ENCODE measurements at places on chromosomes 4 and X.

DNA sequence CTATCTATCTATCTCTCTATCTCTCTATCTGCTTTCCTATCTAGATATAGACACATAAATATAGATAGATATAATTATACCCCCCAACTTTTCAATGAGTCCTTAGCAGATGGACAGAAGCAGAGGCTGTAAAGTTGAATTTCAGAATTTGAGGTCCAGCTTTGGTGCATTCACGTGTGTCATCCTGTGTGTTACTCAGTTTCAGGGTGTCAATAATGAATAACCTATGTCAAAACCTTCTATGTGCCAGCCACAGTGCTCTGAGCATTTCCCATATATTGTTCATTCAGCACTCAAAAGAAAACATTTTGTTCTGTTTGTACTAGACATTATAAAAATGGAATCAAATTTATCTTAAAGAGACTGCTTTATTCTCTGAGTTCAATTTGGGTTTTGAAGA, 310.0 kb downstream of the ARHGAP24 start:
- no peak for DNase-seq

GRCh38 chrX:146363919-146364318, 445.7 kb upstream of the CXorf51B start:
- DNase-seq, result no peak

DNA sequence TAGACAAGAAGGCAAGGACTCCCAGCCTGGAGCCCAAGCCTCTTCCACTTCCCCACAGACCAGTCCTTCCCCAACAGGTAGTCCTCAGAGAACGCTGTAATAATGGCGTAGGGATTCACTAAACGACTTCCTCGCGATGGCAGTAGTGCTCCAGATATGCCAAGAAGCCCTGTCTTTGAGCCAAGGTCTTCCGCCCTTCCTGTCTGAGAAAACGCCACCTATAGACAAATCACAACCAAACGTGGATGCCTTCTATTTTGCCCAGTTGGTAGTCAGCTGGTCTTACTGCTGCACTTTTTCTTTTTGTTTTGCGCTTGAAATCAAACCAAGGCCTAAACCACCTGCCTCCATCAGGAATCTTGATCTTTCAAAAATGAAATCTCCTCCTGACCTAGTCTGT, 203.3 kb downstream of the OR13H1 start:
- no peak for DNase-seq

- peak; percentile 88 for DNase-seq
These were observed 13.0 kb downstream of the EXOC1 start for GRCh38 chr4:55866290-55866907.

GRCh38 chr4:85127653-85128052, 161.2 kb upstream of the WDFY3 start:
- DNase-seq, result no peak

DNA sequence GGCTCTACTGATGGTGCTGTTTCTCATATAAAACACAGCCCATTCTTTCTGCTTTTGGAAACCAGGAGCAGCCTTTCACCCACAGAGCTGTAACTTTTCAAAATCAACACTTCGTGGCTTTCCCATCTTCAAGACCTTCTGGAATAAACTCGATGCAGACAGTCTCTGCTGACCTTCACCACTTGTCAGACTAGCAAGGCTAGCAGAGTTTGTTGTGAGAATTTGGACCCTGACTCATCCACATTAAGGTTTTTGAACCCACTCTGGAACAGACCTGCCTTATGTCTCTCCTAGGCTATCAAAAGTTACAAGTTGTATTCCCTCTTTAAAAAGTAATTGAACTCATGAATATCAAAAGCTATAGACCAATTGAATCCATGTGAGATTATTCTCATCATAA, 88.6 kb downstream of the MAML3 start:
- DNase-seq, result no peak

GRCh38 chrX:71195964-71196649, 26.9 kb upstream of the GJB1 start:
- peak; percentile 8 for DNase-seq

DNA sequence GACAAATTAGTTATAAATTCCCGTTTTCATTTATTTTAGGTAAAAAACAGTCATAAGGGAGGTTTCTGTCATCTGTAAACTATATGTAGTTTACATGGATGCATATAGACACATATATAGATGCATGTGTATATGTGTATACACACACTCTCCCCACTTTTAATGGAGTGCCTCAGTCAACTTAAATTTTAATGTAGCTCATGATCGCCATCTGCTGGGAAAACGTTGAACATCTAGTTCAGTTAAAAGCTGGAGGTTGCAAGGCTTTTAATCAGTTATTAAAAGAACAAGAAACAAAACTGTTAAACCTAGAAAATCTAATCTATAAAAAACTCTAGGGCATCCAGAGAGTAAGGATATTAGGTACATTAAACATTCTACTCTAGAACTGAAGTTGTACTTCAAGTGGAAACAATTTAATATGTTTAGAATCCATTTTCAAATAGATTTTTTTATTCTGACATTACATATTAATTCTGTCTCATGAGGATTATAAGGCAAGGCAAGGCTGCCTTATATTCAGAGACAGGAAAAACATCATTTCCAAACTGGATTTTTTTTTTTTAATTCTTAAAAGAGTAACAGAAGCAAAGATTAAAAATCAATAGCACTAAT, 122.6 kb downstream of the SHISA3 start:
- DNase-seq, result peak; percentile 41

- no peak for DNase-seq
These were observed 32.8 kb upstream of the SGMS2 start for GRCh38 chr4:107791902-107792301.

- DNase-seq, result no peak
These were observed 187.0 kb downstream of the UGT8 start for GRCh38 chr4:114785570-114785969.

DNA sequence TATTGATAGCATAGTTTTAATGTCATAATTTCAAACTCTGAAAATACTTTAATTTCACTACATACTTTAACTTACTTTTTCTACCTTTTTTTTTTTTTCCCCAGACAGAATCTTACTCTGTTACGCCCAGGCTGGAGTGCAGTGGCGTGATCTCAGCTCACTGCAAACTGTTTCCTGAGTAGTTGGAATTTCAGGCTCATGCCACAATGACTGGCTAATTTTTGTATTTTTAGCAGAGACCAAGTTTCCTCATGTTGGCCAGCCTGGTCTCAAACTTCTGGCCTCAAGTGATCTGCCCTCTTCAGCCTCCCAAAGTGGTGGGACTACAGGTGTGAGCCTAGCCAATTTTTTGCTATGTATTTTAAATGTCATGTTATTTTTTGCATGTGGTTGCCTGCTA, 741.6 kb downstream of the TRAM1L1 start:
- peak; percentile 16 for DNase-seq

GRCh38 chr4:150874338-150875226, 140.5 kb downstream of the LRBA start:
- no peak for DNase-seq

DNA sequence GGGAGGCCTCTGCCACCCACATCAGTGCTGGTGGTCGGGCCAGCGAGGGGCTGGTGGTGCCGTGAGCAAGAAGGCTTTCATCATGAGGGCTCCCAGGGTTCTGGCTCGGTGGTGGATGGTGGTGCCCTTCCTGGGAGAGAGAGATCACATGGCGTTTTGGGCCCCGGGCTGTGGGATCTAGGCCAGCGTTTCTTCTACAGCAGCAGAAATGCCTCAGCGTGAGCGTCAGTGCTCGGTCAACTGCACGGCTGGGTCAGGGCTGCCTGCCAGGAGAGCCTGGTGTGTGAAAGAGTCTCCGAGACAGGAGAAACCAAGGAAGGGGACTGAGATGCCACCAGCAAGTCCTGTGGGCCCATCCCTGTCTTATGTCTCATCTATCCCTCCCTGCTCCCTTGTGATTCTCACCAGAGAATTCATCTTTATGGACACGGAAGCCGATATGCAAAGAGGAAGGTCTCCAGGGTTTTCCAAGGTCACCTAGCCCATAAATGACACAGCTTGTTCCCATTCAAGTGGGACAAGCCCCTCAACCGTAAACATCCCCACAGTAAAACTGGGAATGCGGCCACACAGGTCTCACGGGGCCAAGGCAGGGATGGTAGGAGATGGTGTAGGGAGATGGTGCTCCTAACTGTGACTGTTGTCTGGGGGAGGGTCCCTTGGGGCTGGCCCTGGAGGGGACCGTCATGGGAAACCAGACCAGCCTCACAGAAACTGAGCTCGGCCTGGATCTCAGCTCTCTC, 99.2 kb downstream of the SORCS2 start:
- no peak for DNase-seq

- no peak for DNase-seq
These were observed 3.6 kb downstream of the ABLIM2 start for GRCh38 chr4:8155048-8155447.

- no peak for DNase-seq
These were observed 133.8 kb downstream of the CPZ start for GRCh38 chr4:8726344-8726851.

DNA sequence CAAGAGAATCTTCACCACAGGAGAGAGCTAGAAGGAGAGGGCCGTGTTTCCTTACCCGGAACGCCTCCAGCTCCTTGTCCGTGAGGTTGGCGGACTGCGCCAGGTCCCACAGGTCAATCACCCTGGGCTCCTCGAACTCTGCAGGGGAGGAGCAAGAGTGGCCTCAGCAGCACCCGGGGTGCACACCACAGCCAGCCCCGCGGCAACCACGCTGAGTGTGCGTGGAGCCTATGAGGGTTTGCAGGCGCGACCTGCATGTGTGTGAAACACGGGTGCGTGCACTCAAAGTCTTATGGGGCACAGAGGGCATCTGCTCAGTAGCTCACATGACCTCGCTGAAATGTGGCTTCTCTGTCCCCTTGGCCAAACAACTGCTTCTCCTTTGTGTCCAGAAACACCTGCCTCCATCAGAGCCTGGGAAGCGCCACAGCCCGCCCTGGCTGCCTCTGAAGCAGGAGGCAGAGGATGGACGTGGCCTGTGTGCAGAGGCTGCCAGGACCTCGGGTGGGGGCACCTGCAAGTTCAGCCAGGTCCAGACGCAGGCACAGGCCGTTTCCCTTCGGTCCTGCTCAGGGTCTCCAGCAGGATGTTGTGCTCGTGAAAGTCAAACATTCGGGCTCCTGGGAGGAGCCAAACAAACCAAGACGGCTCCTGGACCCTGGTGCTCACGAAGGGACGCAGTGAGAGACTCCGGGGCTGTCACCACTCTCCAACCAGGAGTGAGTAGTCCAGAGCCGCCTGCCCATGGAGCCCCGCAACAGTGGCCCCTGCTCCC, 16.0 kb downstream of the LRPAP1 start:
- no peak for DNase-seq

- DNase-seq, result peak; percentile 44
These were observed 19.4 kb downstream of the AWAT2 start for GRCh38 chrX:70030301-70030767.

DNA sequence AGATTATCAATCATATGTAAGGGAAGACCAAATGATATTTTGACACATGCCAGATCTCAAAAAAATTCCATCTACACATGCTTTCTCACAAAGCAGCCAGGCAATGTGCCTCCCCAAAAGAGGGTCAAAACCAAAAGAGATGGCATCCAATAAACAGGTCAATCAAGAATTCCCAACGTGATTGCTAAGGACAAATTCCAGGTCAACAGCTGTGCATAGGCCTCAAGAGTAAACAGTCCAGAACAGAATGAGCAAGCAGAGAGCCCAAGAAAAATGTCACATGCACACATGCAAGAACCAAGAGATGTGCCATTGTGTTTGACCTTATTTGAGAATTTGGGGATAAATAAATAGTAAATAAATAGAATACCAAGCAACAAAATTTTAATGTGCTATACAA, 136.7 kb downstream of the APBB2 start:
- DNase-seq, result no peak

- DNase-seq, result no peak
These were observed 22.5 kb downstream of the PNMA6E start for GRCh38 chrX:153378607-153379006.

Data from inflammatory macrophage treated with lipopolysaccharide for 4 hours (primary cell).